ENCODE measurements at places on chromosomes 6 and 20.

- DNase-seq, result no peak
These were observed 149.9 kb upstream of the UST start for GRCh38 chr6:148596891-148597455.

- peak; percentile 18 for DNase-seq
These were observed 14.9 kb upstream of the SLC22A23 start for GRCh38 chr6:3471711-3472110.

DNA sequence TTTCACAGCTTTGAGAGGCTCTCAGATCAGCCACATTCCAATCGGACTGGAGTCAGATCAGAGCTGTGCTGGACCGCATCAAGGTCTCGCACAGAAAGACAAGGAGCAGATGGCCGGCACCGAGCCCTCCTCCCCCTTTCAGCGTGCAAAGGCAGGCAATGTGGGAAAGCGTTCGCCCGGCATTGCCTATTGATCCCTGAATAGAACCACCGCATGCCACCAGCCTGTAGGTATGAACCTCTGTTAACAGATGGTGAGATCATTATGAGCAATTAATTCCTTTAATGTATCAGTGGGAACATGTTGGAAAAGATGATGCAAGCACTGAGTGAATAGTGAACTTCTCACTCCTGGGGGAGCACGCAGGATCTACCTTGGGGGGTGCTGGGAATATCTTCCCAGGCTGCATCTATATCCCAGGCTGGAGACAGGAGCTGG is 117.5 kb upstream of the ID4 start:
- DNase-seq, result no peak

GRCh38 chr6:108960601-108961000 is 112.4 kb downstream of the ARMC2 start:
- DNase-seq, result no peak

GRCh38 chr6:129890701-129891100 is 29.6 kb upstream of the TMEM244 start:
- no peak for DNase-seq

GRCh38 chr6:63963769-63964315 is 328.2 kb downstream of the PHF3 start:
- no peak for DNase-seq

- DNase-seq, result no peak
These were observed 5.4 kb downstream of the TRIM26 start for GRCh38 chr6:30207619-30208295.

DNA sequence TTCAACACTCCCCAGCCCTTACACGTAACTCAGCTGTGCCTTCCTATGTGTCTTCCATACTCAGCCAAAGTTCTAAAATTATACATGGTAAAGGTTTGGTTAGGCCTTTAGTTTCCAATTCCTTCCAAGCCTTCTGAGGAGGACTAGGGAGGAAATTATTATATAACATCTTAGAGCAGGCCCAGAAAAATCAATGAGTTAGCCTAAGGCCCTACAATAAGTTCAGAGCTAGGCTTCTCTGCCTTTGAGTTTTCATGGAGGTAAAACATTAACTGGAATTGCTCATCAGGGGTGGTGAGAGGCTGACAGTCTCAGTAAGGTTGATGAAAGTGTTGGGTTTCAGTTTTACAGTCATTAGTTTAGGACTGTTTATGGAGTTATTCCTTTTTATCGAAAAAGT is 286.0 kb downstream of the ADGB start:
- no peak for DNase-seq

DNA sequence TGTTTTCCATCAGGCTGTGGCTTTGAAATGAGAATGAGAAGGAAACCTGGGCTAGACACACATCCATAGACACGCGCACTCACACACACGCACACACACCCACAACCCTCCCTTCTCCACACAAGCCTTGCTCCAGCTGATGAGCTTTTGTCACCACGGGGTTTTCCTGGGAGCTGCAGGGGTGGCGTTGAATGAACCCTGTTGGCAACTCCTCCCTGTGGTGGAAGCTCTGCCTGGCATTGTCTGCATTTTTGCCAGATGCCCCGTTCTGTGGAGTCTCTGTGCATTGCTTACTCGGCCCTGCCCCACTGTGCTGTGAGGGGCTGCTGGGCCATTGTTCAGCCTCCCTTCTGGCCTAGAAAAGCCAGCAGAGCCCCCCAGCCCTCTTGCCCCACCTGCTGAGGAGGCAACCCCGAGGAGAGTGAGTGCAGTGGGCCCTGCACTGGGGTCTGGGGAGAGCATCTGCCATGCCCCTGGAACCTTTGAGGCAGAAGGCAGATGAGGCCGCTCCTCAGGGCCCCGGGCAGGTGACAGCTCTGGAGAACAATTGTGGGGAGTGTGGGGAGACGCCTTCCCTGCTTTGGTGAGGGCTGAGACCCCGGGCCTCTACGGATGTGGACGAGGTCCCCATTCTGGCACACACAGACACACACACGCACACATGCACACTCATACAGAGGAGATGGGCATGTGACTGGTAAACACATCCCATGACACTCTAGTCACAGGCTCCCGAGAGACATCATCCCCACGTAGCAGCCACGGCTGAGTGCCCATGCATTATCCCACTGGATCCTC is 9.9 kb downstream of the ADIG start:
- no peak for DNase-seq

DNA sequence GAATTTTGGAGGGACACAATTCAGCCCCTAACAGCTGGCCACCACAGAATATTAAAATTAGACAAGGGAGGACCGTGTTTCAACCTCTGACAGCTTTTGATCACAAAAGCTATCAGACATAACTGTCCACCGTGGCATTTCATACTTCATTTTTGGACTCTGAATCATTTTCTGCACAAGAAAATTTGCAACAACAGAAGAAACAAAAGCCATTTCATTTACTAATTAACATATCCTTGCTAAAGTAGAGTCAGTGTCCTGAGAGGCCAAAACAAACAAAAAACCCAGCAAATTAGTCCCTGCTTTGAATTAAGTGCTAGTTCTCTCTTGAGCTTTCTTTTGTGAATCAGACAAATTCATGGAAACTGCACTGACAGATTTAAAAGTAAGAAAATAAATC is 17.6 kb upstream of the COL12A1 start:
- no peak for DNase-seq

DNA sequence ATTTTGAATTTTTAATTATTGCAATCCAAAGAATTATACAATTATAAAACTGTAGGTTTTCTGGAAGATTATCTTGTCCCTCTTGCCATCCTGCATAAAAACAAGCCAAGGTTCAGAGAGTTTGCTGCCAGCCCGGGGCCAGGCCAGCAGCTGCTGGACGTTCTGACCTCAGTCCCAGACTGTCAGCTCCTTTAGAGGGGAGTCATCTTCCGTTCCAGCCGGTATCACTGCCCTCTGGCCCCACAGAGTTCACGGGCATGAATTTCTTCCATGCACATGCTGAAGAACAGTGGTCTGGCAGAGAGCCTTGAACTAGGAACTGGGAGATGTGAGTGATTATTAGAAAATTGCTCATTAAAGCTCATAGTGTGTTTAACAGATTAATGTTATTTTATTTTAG is 130.4 kb upstream of the QKI start:
- no peak for DNase-seq

DNA sequence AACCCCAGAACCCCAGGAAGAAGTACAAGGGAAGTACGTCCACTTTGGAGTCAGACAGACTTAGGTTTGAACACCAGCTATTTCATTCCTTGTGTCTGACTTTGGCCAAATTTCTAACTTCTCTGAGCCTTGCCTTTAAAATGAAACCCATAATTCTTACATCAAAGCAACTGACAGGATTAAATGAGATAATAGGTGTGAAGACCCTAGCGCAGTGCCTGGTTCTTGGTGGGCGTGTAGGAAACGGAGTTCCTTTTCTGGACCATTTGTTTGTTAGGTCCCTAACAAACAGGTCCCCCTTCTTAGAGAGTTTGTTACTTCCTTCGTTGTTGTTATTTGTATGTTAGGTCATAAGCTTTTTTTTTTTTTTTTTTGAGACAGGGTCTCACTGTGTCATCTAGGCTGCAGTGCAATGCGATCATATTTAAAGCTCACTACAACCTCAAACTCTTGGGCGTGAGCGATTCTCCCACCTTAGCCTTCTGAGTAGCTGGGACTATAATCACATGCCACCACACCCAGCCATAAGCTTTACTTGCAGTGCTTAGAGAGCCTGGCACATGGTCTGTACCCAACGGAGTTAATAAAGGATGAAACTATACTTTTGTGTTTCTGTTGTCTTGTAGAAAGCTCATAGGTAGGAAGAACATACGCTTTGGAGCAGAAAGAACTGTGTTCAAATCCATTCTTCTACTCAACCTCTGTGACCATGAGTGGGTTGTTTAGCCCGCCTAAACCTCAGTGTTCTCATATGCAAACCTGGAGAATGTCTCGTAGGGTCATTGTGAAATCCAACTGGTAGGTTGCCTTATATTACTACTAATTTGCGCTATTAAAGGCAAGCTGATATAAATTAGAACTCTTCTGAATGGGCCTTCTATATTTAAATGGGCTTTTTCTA is 21.8 kb upstream of the MROH8 start:
- DNase-seq, result no peak

GRCh38 chr6:13841936-13842335 is 27.6 kb upstream of the MCUR1 start:
- no peak for DNase-seq

DNA sequence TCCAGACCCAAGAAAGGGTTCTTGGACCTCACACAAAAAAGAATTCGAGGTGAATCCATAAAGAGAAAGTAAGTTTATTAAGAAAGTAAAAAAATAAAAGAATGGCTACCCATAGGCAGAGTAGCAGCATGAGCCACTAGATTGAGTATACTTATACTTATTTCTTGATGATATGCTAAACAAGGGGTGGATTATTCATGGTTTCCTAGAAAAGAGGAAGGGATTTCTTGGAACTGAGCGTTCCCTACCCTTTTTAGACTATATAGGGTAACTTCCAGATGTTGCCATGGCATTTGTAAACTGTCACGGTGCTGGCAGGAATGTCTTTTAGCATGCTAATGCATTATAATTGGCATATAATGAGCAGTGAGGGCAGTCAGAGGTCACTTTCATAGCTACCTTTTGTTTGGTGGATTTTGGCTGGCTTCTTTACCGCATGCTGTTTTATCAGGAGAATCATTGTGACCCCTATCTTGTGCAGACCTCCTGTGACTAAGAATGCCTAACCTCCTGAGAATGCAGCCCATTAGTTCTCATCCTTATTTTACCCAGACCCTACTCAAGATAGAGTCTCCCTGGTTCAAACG is 44.3 kb downstream of the TENT5A start:
- DNase-seq, result no peak

- no peak for DNase-seq
These were observed 74.2 kb downstream of the ATXN1 start for GRCh38 chr6:16687045-16687444.

- peak; percentile 23 for DNase-seq
These were observed 255.4 kb upstream of the IRAK1BP1 start for GRCh38 chr6:78611886-78612480.

DNA sequence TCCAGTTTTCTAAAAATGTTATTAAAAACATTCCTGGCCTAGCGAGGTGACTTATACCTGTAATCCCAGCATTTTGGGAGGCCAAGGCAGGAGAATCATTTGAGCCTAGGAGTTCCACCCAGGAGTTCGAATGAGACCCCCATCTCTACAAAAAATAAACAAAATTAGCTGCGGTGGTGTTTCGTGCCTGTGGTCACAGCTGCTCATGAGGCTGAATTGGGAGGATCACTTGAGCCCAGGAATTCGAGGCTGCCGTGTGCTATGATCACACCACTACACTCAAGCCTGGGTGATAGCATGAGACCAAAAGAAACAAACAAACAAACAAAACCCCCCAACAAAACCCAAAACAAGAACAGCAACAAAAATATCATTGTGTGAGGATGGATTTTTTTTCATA is 19.8 kb upstream of the POLR1H start:
- no peak for DNase-seq

- no peak for DNase-seq
These were observed 56.8 kb upstream of the FABP7 start for GRCh38 chr6:122722746-122723145.

DNA sequence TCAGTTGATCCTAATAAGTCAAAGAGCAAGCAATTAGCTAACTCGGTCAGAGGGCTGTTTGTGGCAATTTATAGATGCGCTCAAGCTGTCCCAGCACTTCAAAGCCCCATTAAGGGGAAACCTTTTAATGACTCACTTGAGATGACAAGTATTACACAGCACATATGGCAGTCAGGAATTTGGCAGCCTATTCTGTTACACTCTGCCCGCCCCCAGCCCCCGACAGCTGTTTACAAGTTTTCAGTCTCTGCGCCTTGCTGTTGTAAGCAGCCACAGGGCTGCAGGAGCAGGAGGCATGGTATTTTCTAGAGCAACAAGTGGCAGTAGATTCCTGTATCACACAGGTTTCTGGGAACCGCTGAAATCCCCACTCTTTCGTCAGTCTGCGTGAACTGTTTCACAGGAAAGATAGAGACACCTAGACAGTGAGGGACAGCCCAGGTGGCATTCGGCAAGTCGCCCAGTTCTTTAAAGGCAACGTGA is 263.0 kb downstream of the FOXC1 start:
- DNase-seq, result peak; percentile 31

- no peak for DNase-seq
These were observed 21.5 kb downstream of the NOX3 start for GRCh38 chr6:155434096-155434495.

GRCh38 chr6:111805511-111806164 is 67.6 kb downstream of the FYN start:
- no peak for DNase-seq

DNA sequence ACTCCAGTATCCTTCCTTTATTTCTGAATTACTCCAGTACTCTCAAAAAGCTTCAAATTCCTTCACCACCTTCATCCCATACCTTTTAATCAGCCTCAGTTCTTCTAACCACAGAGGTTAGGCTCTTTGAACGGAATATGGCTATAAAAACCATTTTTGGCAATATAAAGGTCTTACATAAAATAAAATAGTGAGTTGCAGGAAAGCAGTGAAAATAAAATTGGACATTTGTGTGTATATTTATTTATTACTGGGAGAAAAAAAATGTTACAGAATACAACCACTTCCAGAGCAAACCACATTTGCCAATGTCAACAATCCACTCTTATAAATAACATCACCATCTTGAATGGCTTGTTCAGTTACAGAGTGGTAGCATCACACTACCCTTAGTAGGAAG is 7.7 kb downstream of the HDDC2 start:
- no peak for DNase-seq

- DNase-seq, result no peak
These were observed 41.6 kb upstream of the NOX3 start for GRCh38 chr6:155497273-155497672.

GRCh38 chr6:9484686-9485085 is 930.2 kb downstream of the TFAP2A start:
- no peak for DNase-seq

- peak; percentile 95 for DNase-seq
These were observed 245.1 kb downstream of the FOXA2 start for GRCh38 chr20:22339091-22339881.

GRCh38 chr6:73521351-73521985 is 636 bp upstream of the EEF1A1 start:
- peak; percentile 50 for DNase-seq

DNA sequence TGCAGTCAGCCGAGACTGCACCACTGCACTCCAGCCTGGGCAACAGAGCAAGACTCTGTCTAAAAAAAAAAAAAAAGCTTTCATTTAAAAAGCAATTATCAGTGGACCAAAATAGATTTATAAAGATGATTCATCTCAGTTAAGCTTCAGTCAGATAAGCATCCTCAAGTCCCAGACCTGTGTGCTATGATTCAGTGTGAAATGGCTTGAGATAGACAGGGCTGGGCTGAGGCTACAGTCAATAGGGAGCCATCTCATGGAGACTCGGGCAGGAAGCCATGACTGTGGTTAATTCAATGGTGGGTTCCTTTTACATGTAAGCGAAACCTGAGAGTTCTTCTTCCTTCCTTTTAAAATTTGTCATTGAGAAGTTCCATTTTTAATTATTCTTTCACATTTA is 276.0 kb downstream of the TFAP2A start:
- DNase-seq, result no peak

GRCh38 chr6:37705239-37706051 is 7.8 kb upstream of the MDGA1 start:
- peak; percentile 77 for DNase-seq

Measured in NCI-H510A treated with DMSO at 0.1 percent for 48 hours (cell line).